ENCODE measurements at places on chromosomes 4 and X.

DNA sequence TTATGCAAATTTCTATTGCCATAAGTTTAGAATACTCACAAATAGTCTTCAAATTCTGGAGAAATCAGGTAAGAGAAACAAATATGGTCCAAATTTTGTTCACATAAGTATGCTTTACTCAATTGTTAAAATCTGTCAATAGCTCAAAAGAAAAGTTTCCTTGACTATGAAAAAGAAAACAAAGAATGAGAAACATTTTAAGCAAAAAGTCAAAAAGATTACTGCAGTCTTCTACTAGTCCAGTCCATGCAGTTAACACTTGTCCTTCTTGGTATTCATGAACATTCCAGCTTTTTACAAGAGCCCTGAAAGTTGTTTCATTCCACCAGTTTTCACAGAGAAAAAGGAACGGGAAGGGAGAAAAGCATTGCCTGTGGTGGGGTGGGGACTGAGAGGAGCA is 54.7 kb upstream of the ZXDA start:
- H3K27ac ChIP-seq = no peak overlapping the region
- H3K36me3 ChIP-seq = no peaks in the 10 kb centered on the region
- no peaks in the 10 kb centered on the region for H3K4me1 ChIP-seq
- DNase-seq = no peak
- no peaks in the 10 kb centered on the region for H3K27me3 ChIP-seq

- no peaks in the 10 kb centered on the region for H3K36me3 ChIP-seq
- no peaks in the 10 kb centered on the region for H3K27me3 ChIP-seq
- no peaks in the 10 kb centered on the region for H3K4me1 ChIP-seq
- H3K27ac ChIP-seq = no peak overlapping the region
- DNase-seq = no peak
Observed at GRCh38 chrX:42714981-42715700, 62.8 kb downstream of the PPP1R2C start.

GRCh38 chr4:82584931-82585330 is 23.1 kb upstream of the TMEM150C start:
- DNase-seq = no peak
- H3K36me3 ChIP-seq = no peaks in the 10 kb centered on the region
- no peak overlapping the region for H3K27ac ChIP-seq

DNA sequence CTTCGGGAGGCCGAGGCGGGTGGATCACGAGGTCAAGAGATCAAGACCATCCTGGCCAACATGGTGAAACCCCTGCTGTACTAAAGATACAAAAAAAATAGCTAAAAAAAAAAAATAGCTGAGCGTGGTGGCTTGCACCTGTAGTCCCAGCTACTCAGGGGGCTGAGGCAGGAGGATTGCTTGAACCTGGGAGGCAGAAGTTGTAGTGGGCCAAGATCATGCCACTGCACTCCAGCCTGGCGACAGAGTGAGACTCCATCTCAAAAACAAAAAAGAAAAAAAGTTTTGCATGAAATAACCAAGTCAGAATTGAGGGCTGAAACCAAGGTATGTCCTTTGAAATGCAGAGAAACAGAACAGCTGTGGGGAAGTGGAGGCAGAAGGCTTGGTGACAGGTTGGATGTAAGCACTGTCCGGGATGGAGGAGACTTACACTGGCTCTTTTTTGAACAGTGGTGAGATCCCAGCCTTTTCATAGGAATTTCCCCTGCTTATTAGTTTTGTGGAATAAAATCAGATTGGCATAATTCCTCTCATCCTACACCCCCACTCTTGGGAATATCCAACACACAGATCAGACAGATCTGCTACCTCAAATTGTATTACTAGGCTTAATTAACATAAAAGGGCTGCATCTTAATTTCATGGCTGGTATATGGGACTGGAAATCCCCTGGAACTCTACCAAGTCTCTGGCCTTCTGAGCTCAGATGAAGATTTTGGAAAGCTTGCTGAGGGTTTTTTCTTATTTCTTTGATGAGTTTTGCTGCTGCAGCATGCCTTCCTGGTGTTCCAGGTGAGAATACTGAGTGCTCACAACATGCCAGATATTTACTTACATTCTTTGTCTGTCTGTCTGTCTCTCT is 18.8 kb upstream of the C4orf36 start:
- DNase-seq = no peak
- H3K4me3 ChIP-seq = no peak overlapping the region
- H3K36me3 ChIP-seq = no peaks in the 10 kb centered on the region
- H3K27me3 ChIP-seq = peaks cover 6% of the 10 kb centered on the region
- H3K4me1 ChIP-seq = peaks cover 13% of the 10 kb centered on the region
- H3K27ac ChIP-seq = no peak overlapping the region

DNA sequence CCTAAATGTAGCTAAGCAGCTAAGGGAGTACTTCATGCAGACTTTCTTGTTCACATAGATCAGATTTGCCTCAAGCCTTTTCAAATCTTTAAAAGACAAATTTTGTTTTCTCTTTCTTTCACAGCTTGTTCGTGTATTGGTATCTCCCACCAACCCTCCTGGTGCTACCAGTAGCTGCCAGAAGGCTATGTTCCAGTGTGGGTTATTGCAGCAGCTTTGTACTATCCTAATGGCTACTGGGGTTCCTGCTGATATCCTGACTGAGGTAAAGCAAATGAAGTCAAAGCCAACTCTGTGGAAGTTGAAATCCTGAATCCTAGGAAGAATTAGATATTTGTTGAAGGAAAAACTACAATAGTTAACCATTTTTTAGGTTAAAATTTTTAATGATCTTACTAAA is 62.6 kb downstream of the USO1 start:
- no peaks in the 10 kb centered on the region for H3K27me3 ChIP-seq
- H3K4me3 ChIP-seq = no peak overlapping the region
- DNase-seq = no peak
- peaks cover 21% of the 10 kb centered on the region for H3K36me3 ChIP-seq
- H3K4me1 ChIP-seq = no peaks in the 10 kb centered on the region

- H3K4me3 ChIP-seq = no peak overlapping the region
- H3K36me3 ChIP-seq = no peaks in the 10 kb centered on the region
- peaks cover 2% of the 10 kb centered on the region for H3K27me3 ChIP-seq
- no peaks in the 10 kb centered on the region for H3K4me1 ChIP-seq
- no peak for DNase-seq
Observed at GRCh38 chrX:38610849-38611248, 49.5 kb downstream of the TSPAN7 start.

- peaks cover 9% of the 10 kb centered on the region for H3K4me1 ChIP-seq
- no peak for DNase-seq
- H3K27ac ChIP-seq = no peak overlapping the region
Observed at GRCh38 chr4:153218961-153219360, 14.7 kb downstream of the TRIM2 start.

GRCh38 chrX:68186552-68187262 is 246.6 kb downstream of the OPHN1 start:
- H3K36me3 ChIP-seq = peaks cover 3% of the 10 kb centered on the region
- no peak overlapping the region for H3K27ac ChIP-seq
- no peaks in the 10 kb centered on the region for H3K27me3 ChIP-seq
- no peak overlapping the region for H3K4me3 ChIP-seq
- no peak for DNase-seq

DNA sequence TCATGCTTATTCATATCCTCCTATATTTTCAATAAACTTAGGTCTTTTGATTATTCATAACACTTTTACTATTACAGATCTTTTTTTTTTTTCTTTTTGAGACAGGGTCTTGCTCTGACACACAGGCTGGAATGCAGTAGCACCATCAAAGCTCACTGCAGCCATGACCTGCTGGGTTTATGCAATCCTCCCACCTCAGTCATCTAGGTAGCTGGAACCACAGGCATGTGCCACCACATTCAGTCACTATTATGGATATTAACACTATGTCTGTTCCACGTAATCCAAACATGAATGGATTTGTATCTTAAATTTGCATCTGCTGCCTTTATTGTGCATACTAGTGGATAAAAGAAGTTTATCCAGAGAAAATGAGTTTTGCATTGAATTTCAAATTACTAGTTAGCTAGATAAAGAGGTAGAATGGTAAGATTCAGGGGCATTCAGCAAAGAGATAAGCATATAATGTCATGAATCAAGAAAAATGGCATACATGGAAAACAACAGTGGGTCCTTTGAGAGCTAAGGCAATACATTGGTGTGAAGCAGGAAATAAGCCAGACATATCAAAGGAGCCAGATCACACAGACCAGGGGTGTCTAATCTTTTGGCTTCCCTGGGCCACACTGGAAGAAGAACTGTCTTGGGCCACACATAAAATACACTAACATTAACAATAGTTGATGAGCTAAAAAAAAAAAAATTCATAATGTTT is 13.9 kb downstream of the ANAPC10 start:
- H3K27ac ChIP-seq = no peak overlapping the region
- peaks cover 11% of the 10 kb centered on the region for H3K4me1 ChIP-seq
- peaks cover 44% of the 10 kb centered on the region for H3K36me3 ChIP-seq
- H3K27me3 ChIP-seq = no peaks in the 10 kb centered on the region

DNA sequence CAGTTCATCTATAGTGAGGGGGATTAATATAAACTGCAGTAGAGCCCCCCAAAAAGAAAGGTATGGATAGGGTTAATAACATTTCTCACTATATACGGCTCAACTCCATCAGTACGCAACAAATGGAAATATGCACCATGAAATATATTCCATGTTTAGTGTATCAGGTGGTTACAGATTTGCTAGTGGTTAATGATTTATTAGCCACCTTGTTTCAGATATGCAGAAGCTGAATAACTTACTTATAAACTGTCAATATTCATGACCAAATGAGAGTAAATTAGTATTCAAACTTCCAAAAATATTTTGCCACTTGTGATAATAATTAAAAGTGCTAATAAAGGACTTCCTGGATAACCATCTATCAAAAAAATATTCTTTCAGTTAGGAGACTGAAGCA is 14.8 kb downstream of the AMTN start:
- no peaks in the 10 kb centered on the region for H3K36me3 ChIP-seq
- no peak overlapping the region for H3K27ac ChIP-seq
- H3K27me3 ChIP-seq = no peaks in the 10 kb centered on the region
- no peak overlapping the region for H3K4me3 ChIP-seq

DNA sequence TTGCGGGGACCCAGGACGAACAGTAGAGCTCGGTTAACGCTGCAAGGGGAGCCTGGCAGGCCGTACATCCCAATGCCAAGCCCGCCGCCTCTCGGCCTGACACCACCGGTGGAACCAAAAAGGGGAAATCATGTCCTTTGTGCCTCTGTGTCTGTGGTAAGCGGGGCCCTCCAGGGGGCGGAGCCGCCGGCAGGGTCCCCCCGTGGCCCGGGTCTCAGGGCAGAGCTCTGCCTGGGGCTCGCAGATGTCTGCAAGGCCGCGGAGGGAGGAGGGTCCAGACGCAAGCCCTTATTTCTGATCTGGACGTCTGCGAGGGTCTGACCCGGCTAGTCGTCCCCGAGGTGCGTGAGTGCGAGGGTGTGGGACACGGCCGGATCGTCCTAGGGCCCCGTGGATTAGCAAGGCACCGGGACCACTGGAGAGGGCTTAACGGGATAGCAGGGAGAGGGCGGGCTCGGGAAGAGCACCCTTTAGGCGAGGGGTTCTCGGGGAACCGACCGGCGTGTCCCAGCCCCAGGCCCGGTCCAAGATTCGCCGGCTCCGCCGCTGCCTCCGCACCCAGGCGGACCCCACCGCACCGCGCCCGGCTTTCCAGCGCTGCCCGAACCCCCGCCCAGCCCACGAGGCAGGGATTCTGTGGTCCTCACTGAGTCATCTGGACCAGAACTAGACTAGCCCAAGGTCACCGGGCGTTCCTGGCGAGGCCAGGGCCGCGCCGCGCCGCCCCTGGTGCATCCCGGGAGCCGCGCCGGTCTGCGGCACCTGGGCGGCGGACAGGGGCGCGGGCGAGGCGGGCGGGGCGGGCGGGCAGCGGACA is 863 bp upstream of the FAM193A start:
- peak; percentile 45 for DNase-seq
- peaks cover 15% of the 10 kb centered on the region for H3K4me1 ChIP-seq
- H3K36me3 ChIP-seq = peaks cover 7% of the 10 kb centered on the region
- peak overlapping the region; percentile 89 for H3K4me3 ChIP-seq
- H3K27ac ChIP-seq = peak overlapping the region; percentile 93
- no peaks in the 10 kb centered on the region for H3K27me3 ChIP-seq

DNA sequence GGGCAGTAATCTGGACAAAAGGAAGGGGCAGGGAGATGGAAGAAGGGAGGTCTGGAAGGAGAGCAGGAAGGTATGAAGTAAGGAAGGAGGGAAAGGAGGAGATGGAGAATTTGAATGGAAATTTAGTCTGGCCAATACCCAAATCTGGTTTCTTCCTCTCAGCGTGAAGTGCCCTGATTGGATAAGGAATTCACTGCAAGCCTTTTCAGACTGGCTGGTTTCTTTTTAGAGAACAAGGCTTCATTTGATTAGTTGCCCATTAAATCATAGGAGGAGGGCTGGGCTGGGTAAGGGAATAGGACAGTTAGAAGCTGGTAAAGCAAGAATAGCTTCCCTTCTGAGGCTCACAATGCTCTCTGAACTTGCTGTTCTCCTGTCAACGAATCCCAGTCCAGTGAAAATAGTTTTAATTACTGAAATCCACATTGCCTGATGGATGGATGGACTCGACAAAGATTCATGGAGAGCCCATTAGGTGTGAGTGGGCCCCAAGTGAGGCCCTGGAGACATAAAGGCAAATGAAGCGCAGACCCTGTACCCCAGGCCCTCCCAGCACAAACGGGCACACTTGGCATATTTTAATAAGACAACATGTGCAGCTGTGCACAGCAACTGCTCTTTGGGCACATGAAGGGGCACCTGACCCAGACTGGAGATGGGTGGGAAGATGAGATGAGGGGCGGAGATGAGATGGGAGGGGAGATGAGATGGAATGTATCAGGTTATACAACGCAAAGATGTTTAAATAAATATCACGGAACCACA is 347.1 kb upstream of the GATB start:
- peaks cover 5% of the 10 kb centered on the region for H3K36me3 ChIP-seq
- H3K27me3 ChIP-seq = no peaks in the 10 kb centered on the region
- H3K4me3 ChIP-seq = no peak overlapping the region
- no peak overlapping the region for H3K27ac ChIP-seq

DNA sequence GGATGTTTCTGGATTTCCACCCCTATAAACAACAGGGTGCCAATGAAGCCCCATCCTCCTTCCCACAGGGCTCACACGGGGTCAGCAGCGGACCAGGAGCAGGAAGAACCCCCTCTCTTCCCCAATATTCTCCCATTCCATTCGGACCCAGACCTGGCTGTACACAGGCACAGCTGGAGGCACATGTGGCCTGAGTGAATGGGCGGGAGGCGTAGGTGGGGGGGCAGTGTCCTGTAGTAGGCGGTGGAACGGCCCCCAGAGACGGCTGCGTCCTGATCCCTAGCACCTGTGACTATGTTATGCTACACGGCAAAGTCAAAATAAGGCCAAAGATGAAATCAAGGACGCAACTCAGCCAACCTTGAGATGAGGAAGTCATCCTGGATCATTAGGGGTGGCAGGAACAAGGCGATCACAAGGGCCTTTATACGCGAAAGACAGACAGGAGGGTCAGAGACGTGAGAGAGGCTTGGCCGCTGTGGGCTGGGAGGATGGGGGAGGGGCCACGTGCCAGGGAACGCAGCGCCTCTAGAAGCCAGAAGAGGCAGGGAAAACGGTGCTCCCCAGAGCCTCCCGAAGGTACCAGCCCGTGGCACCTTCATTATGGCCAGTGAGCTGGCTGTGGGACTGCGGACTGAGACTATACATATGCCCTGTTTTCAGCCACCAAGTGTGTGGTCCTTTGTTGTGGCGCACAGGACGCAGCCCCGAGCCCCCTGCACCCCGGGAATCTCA is 75.6 kb downstream of the WFS1 start:
- no peaks in the 10 kb centered on the region for H3K36me3 ChIP-seq
- peaks cover 11% of the 10 kb centered on the region for H3K27me3 ChIP-seq
- DNase-seq = no peak
- no peak overlapping the region for H3K4me3 ChIP-seq
- no peaks in the 10 kb centered on the region for H3K4me1 ChIP-seq

Data from T-helper 2 cell treated with Interferon-gamma antibody and Interleukin-4, amounts not matched to agents 5 μg/mL and 100 μg/mL, for 36 hours (primary cell).